CD4-positive, alpha-beta T cell treated with Interleukin-10 for 1 hour (primary cell): ENCODE measurements at places on chromosomes 4 and X.

GRCh38 chr4:2451821-2452785, 16.8 kb upstream of the RNF4 start:
- no peak for DNase-seq

DNA sequence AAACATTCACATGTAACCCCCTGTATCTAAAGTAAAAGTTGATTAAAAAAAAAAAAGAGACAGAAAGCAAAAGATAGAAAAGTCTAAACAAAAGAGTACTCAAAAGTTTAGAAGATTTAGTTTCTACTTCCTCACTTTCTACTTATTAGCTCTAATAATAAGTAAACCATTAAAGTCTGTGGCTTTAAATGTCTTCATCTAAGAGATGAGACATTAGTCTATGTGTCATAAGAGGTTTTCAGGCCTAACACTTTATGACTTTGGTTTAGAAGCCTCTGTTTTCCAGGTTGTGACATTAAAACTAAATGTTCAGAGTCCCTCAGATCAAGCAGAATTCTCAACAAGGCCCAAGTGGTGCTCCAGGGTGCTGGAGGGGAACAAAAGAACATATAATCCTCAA, 42.2 kb upstream of the GUCY1A1 start:
- no peak for DNase-seq

DNA sequence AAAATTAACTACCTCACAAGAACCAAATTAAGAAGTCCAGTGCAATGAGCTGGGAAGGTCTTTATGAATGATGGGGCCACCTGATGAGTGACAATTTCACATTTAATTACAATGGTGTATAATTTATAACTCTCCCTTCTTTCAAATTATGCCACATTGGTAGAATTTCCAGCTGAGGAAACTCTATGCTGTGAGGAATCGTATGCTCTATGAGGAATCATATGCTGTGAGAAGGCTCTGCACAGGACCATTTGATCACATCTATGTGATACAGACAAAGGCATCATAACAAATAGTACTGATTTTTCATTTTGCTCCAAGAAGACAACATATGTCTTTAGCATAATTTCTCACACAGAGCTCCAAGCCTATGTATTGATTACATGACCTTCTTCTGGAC, 69.3 kb downstream of the PDHA2 start:
- no peak for DNase-seq

DNA sequence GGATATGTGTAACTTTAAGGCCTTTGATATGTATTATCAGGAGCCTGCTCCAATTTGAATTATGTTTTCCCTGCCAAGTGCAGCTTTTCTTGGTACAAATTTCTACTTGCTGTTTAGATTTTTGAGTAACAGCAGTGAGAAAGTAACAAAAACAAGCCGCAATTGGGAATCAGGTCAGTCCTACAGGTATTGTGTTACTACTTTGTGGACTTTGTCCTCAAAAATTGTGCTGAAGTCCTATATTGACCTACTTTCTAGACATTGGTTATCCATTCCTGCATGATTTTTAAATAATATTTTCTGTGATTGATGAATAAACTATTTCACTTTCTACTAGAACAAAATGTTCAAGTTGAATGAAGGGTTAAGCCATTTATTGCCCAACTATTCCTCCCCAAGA, 5.7 kb downstream of the CDKN2AIP start:
- DNase-seq: no peak
